ENCODE measurements at places on chromosomes 2 and 18. TPM values are rescaled to one million over a fixed set of nuclear protein-coding genes. Genes with fewer than 3 reads are reported as not detected.
A peak's percentile ranks its signal among the peaks of the same experiment; 100 is the strongest.

UPP2 gene
- total RNA-seq = not detected

UGT1A10 gene
- total RNA-seq = not detected

GPR75 gene
- total RNA-seq = 4.7 TPM

DNA sequence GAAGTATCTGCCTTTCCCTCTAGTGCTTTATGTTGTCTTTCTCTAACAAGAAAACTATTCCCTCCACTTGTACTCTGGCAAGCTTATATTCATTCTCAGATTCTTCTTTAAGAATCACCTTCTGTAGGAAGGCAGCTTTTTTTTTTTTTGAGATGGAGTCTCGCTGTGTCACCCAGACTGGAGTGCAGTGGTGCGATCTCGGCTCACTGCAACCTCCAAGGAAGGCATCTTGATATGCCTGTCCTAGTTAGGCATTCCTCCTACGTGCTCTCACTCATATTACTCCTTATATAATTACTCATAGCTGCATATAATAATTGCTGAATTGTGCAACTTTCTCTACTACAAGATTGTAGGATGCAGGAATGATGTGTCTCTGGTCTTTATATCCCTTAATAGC is 15.8 kb downstream of the NDUFS1 start:
- no peak for DNase-seq
- H3K27ac ChIP-seq = no peak overlapping the region
- peaks cover 27% of the 10 kb centered on the region for H3K36me3 ChIP-seq
- no peaks in the 10 kb centered on the region for H3K27me3 ChIP-seq
- H3K4me1 ChIP-seq = no peaks in the 10 kb centered on the region

ALS2 gene
- 36.1 TPM for total RNA-seq

- peaks cover 3% of the 10 kb centered on the region for H3K4me1 ChIP-seq
- DNase-seq = peak; percentile 46
- no peak overlapping the region for H3K4me3 ChIP-seq
- no peak overlapping the region for H3K27ac ChIP-seq
- H3K36me3 ChIP-seq = no peaks in the 10 kb centered on the region
Observed at GRCh38 chr18:5527603-5528002, 16.2 kb downstream of the EPB41L3 start.

CRYBA2 gene
- total RNA-seq = not detected

Data from endothelial cell of umbilical vein (primary cell).